ENCODE measurements at places on chromosomes 2 and 18. TPM values are rescaled to one million over a fixed set of nuclear protein-coding genes. Genes with fewer than 3 reads are reported as not detected.

KCNG2 gene
- 0.23 TPM for total RNA-seq

SPHKAP gene
- 0.18 TPM for total RNA-seq

DNA sequence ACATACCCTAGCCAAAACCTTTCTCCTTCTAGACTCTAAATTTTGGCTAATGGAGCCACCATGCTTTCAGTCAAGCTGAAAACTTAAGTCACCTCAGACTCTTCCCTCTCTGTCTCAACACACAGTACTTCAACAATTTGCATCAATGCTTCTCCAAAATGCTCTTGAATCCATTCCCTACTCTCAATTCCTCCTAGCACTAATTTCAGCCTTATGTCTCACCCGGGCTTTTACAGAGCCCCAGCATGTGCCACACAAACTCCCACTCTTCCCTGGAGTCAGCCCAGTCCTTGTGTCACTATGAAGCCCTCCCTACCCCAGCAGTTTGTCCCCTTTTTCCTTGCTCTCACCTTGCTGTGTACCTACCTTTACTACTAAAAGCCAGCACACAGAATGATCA, 38.7 kb downstream of the AAK1 start:
- no peaks in the 10 kb centered on the region for H3K27me3 ChIP-seq
- no peaks in the 10 kb centered on the region for H3K36me3 ChIP-seq
- DNase-seq: no peak
- H3K4me1 ChIP-seq: peaks cover 3% of the 10 kb centered on the region
- H3K4me3 ChIP-seq: no peak overlapping the region
- H3K27ac ChIP-seq: no peak overlapping the region

DNA sequence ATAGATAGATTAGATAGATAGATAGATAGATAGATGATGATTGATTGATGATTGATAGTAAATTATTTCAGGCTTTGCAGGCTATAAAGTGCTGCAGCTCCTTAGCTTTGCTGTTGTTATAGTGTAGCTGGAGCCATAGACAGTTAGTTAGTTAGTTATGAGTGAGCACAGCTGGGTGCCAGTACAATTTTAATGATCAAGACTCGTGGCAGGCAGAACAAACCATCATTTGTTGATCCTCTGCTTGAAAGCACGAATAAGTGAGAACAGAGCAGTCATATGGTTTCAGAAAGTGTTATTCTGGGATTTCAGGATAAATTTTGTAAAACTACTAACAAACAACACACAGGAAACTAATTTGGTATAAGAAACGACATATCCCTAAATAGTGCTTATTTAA, 53.9 kb downstream of the THOC1 start:
- no peak overlapping the region for H3K27ac ChIP-seq
- no peak overlapping the region for H3K4me3 ChIP-seq
- H3K27me3 ChIP-seq: no peaks in the 10 kb centered on the region
- DNase-seq: no peak
- no peaks in the 10 kb centered on the region for H3K4me1 ChIP-seq
- H3K36me3 ChIP-seq: peaks cover 3% of the 10 kb centered on the region

LRP1B gene
- 0.33 TPM for total RNA-seq

CCDC195 gene
- total RNA-seq: not detected

SCN2A gene
- 0.81 TPM for total RNA-seq

DNA sequence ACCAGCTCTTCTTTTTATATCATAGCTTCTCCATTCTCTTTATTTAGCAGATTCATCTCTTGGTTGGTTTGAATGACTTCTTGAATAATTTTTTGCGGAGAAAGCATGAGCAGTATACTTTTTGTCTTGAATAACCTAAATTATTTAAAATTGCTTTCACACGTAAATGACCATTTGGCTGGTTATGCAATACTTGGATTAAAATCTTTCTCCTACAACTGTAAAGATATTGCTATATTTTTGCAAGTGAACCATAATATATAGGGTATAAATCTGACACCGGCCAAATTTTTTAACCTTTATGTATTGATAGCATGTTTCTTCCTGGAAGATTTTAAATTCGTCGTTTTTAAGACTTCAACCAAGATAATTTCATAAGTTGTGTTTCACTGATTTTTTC, 6.2 kb upstream of the ZSWIM2 start:
- H3K36me3 ChIP-seq: no peaks in the 10 kb centered on the region
- no peak for DNase-seq
- no peaks in the 10 kb centered on the region for H3K4me1 ChIP-seq
- no peaks in the 10 kb centered on the region for H3K27me3 ChIP-seq
- no peak overlapping the region for H3K4me3 ChIP-seq
- no peak overlapping the region for H3K27ac ChIP-seq

GRCh38 chr2:54866868-54867267, 143.4 kb downstream of the EML6 start:
- DNase-seq: no peak
- no peaks in the 10 kb centered on the region for H3K36me3 ChIP-seq
- no peak overlapping the region for H3K4me3 ChIP-seq
- no peaks in the 10 kb centered on the region for H3K4me1 ChIP-seq
- no peaks in the 10 kb centered on the region for H3K27me3 ChIP-seq

DNA sequence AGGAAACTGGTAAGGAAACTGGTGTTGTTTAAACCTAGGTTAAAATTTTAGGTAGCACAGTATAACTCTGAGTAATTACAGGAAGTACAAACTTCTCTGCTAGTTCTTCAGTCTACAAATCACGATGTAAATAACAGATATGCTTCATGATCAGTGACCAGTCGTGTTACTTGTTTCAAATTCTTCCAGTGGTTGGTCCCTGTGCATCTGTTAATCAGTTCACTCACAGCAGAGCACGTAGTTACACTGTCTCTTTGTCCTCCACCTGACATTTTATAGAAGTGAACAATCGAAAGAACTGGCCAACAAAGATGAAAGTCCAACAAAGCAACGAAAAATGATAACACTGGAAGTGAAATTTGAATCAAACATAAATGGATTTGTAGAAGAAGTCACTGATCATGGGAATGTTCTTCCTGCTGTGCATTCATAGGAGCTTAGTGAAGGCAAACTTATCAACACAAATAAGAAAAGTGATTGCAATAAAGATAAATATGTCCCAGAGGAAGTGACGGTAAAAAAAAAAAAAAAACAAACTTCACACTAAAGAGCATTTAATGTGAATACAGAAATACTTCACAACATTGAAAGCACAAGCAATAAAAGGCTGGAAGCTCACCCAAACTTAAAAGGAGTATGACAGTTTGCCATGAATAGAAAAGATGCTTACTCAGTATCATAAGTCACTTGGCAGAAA, 7.0 kb downstream of the EIF2AK2 start:
- H3K4me3 ChIP-seq: no peak overlapping the region
- no peak overlapping the region for H3K27ac ChIP-seq
- no peak for DNase-seq
- H3K36me3 ChIP-seq: peaks cover 3% of the 10 kb centered on the region
- no peaks in the 10 kb centered on the region for H3K4me1 ChIP-seq

DNA sequence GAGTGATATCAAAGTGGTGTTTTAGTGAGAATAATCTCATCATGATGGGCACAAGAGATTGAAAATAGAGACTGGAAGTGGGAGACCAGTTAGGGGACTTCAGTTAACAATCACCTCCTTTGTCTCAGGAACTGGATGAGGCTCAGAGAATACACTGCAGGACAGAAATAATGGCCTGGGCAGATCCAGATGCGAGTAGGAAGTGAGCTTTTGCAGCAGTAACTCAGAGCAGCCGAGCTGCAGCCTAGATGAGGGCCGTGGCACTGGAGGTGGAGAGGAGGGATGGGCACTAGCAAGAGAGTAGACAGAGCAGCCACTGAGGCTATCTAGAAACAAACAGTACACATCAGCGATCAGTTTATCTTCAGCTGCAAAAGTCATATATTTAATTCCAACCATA, 48.6 kb downstream of the CYB5A start:
- H3K4me1 ChIP-seq: no peaks in the 10 kb centered on the region
- no peak for DNase-seq
- H3K36me3 ChIP-seq: no peaks in the 10 kb centered on the region
- no peaks in the 10 kb centered on the region for H3K27me3 ChIP-seq
- H3K4me3 ChIP-seq: no peak overlapping the region

FOXI3 gene
- total RNA-seq: not detected

DNA sequence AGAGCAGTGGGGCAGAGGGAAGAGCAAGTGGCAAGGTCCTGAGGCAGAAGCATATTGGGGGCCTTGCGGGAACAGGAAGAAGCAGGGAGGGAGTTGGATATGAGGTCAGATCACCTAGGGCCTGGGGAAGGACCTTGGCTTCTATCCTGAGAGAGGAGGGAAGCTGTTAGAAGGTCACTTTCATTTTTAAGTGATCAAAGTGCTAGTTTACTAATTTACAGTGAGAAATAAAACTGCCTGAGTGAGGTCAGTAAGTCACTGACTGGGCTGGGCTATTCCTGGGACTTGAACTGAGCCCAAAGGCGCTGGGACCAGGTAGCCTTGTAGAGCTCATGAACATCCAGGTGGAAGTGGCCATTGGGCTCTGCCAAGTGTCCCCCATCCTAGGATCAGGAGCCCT, 76.6 kb upstream of the B3GNT7 start:
- no peak overlapping the region for H3K4me3 ChIP-seq
- no peaks in the 10 kb centered on the region for H3K27me3 ChIP-seq
- no peaks in the 10 kb centered on the region for H3K36me3 ChIP-seq
- H3K27ac ChIP-seq: no peak overlapping the region

DNA sequence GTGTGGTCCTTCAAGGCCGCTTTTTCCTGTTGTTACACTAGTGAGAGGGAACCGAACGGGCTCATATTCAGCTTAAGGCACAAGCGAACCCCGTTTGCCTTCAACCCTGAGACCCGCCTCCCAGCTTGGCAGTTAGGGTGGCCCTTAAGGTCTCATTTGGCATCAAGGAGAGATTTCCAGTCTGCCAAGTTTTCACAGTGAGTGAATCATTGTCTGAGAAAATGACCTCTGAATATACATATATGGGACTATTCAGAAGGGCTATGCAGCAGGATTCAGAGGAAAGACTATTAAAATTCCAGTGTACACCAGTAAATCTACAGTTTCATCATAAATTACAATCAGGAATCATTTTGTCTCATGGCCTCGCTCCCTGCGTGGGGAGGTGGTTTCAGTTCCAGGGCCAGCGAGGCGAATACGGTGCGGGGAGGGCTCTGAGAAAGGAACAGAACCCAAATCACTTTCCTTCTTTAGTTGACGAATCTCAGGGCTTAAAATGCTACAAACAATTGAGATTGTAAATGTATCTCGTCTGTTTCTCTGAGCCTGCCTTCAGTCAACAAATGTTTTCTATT, 231.4 kb downstream of the FAM210A start:
- no peak overlapping the region for H3K4me3 ChIP-seq
- H3K27ac ChIP-seq: peak overlapping the region; percentile 88
- no peaks in the 10 kb centered on the region for H3K4me1 ChIP-seq
- H3K27me3 ChIP-seq: no peaks in the 10 kb centered on the region
- no peak for DNase-seq
- no peaks in the 10 kb centered on the region for H3K36me3 ChIP-seq

SPATA3 gene
- not detected for total RNA-seq

CYP26B1 gene
- 8.8 TPM for total RNA-seq

DNA sequence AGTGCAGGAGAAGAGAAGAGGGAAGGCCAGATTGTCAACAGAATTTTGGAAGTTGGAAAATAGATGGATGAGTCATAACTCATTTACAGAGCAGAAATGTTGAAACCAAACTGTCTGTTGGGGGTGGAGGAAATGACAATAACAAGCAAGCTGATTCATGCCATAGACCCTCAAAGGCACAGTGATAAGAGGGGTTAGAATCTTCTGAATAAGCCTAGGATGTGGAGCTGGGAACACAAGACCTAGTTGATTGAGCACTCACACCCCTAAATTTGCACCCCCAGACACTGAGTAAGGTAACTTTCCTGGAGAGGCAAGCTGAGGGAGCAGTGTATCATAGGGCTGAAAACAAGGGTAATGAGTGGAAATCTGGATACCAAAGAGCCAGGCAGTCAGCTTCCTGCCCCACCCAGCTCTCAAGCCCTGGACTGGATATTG, 141.4 kb downstream of the SCG2 start:
- no peaks in the 10 kb centered on the region for H3K27me3 ChIP-seq
- H3K27ac ChIP-seq: no peak overlapping the region
- H3K4me1 ChIP-seq: no peaks in the 10 kb centered on the region
- H3K4me3 ChIP-seq: no peak overlapping the region
- no peaks in the 10 kb centered on the region for H3K36me3 ChIP-seq

ODC1 gene
- total RNA-seq: 21.3 TPM

DNA sequence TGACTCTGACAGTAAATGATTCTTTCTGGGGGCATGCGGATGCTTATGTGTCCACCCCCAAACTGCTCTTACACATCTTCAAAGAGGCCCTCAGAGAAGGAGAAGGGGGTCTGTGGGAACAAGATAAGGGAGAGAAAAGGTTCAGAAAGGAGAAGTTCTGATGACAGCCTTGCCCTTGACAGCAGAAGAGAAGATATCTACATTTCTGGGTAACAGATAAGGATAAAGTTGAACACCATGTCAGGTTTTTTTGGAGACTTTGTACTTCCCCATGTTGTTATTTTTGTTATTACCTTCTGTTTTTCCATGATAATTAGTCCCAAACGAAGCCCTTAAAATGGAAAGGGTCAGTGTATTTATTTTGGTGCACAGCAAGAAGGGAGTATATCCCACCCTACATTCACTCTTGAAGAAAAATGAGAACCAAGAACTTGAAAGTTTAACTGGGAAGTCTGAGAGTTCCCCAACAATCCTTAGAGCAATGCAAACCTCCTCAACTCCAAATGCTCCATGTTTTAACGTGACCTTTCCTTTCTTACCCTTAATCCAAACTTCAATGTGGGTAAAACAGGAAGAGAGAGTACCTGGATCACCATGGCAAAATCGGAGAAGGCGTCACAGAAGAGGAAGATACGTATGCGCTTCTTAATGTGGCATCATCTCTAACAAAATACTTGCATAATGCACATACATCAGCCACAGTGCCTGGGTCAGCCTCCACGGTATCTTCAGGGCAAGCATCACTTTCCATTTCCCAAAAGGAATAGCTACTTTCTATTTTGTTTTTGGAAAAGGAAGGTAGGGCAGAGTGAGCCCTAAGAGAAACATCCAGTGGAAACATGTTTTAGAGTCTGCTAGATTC, 264.6 kb upstream of the STON1 start:
- H3K4me1 ChIP-seq: no peaks in the 10 kb centered on the region
- no peak overlapping the region for H3K27ac ChIP-seq
- DNase-seq: no peak
- H3K4me3 ChIP-seq: no peak overlapping the region
- no peaks in the 10 kb centered on the region for H3K27me3 ChIP-seq

DNA sequence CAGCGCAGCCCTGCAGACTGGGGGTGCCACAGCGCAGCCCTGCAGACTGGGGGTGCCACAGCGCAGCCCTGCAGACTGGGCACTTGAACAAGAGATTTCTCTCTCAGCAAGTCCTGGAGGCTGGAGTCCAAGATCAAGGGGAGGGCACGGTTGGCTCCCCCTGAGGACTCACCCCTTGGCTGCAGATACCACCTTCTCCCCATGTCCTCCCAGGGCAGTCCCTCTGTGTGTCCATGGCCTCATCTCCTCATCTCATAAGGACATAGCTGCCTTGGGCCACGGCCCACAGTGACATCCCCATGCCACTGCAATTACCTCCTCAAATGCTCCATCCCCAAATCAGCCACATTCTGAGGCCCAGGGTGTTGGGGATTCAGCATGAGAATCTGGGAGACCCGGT, 98.2 kb downstream of the TPO start:
- H3K4me1 ChIP-seq: no peaks in the 10 kb centered on the region
- no peak overlapping the region for H3K27ac ChIP-seq
- peak; percentile 0 for DNase-seq

TCF23 gene
- 1.1 TPM for total RNA-seq

TMEM169 gene
- total RNA-seq: 0.32 TPM

CIB4 gene
- not detected for total RNA-seq

TCF7L1 gene
- total RNA-seq: 39.5 TPM

GRCh38 chr2:135320465-135321355, 210.3 kb downstream of the ZRANB3 start:
- H3K4me3 ChIP-seq: no peak overlapping the region
- no peaks in the 10 kb centered on the region for H3K4me1 ChIP-seq
- no peaks in the 10 kb centered on the region for H3K36me3 ChIP-seq
- H3K27ac ChIP-seq: no peak overlapping the region
- no peak for DNase-seq
